ENCODE measurements at places on chromosomes 2 and 18.

DNA sequence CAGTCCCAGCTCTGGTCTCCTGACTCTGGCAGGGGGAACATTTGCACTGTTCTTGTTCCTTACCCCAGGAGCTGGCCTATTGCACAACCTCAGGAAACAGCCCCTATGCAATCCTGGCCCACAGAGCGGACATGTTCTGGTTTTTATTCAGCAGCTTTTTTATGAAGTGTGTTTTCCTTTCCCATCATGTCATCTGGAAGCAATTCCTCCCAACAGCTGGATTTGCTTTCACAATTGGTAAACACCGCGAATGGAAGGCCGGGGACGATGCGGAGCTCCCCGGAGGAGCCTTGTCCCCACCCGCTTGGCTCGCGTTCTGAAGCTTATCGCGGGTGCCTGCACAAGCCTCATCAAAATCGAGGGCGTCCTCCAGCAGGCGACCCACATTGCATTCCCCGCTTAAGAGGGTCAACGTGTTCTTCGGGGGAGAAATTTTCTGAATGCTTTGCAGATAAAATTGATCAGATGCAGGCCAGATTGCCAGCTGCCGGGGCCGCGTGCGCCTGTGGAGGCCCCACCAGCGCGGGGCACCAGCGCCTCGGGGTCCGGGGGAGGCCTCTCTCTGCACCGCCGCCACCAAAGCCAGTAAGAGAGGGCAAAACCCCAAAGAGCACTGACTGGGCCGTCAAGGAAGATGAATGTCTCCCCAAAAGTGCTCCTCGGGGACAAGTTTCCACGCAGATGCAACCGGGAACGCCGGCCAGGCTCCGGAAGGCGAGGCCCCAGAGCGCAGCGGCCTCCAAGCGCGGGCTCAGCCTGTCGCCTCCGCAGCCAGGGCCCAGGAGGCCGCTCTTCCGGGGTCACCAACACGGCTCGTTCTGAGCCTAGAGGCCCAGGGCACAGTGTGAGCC lies 60.3 kb upstream of the SP3 start:
- no peak for DNase-seq

DNA sequence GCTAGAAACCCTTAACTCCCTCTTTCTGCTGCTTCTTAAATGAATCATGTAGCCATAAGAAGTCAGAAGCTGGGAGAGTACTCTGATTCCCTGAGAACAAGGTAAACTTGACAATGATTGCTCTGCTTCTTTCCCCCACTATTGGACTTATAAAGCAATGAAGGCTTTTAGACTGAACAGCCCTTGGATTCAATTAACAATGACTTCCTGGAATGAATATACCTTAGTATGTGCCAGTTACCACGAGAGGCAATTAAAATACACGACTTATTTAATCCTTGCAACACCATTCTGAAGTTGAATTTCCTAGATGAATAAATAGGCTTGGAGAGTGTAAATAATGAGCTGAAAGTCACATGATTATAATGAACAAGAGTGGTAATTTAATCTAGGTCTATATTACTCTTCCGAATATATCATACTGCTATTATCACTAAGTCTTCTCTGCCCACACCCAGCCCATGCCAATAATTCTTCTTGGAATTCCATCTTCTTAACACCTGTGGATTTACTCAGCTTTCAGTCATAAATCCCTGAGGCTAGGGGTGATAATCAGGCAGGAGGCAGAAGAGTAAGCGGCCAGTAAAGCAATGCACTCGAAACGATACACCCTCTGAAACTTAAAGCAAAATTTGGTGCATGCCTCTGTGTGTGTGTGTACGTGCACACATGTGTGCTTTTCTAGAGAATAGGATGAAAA lies 170.2 kb downstream of the ATAD2B start:
- no peak for DNase-seq

DNA sequence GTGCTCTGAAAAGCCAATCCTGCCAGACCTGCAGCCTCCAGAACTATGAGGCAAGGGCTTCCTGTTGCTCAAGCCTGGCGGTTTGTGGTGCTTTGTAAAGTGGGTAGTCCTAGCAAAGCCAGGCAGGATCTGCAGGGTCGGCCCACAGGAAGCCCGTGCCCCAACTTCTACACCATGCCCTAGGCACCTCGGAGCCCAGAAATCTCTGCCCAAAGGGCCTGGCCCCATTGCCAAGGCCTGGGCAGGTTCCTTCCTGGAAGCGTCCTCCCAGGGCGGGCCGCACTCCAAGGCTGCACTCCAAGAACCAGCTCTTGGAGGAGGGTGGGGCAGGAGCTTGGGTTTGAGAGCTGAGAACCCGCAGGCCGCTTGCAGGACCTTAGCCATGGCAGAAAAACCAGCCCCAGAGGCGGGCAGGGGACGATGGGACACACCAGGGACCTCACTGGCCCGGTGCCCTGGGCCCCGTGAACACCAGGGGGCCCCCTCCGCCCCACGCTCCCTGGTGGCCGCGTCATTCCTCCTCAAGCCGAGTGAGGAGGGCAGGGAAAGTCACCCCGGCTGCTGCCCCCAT lies 37.2 kb upstream of the ID2 start:
- DNase-seq = no peak

- no peak for DNase-seq
Observed at GRCh38 chr2:119085613-119086012, 72.9 kb downstream of the C1QL2 start.

DNA sequence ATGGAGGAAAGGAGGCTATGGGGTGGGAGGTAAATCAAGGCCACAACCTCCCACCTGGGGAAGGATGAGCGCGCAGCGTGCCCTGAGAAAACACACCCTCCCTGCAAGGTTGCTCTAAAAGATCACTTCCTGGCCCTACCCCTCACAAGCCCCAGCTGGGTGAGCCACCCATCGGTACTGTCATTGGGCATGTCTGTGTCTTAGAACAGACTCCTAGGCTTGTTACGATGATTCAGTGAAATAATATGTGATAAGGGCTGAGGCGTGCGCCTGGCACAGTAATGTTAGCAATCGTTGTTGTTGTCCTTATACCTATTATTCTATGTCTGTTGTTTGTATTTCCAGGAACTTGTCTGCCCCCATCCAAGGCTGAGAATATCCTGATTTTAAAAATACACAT lies 175.1 kb downstream of the ZFP36L2 start:
- no peak for DNase-seq

DNA sequence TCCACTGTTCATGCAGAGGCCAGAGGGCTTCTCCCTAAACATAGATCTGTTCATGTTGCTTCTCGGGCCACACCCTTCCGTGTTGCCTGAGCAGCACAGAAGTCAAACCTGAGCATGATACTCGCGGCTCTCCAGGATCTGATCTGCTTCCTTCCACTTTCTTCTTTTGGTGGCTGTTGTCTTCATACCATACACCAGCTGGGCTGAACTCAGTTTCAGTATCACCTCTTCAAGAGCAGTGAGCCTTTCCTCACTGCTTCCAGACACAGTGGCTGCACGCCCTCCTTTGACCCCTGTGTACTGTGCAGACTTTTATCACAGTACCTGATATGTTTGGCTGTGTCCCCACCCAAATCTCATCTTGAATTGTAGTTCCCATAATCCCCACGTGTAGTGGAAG lies 348.9 kb downstream of the NBAS start:
- DNase-seq = no peak

Measured in activated CD4-positive, alpha-beta T cell treated with anti-CD3 and anti-CD28 coated beads, Interleukin-2, amount 50 U/mL, for 48 hours (primary cell).